ENCODE measurements at places on chromosomes 2 and 18.

DNA sequence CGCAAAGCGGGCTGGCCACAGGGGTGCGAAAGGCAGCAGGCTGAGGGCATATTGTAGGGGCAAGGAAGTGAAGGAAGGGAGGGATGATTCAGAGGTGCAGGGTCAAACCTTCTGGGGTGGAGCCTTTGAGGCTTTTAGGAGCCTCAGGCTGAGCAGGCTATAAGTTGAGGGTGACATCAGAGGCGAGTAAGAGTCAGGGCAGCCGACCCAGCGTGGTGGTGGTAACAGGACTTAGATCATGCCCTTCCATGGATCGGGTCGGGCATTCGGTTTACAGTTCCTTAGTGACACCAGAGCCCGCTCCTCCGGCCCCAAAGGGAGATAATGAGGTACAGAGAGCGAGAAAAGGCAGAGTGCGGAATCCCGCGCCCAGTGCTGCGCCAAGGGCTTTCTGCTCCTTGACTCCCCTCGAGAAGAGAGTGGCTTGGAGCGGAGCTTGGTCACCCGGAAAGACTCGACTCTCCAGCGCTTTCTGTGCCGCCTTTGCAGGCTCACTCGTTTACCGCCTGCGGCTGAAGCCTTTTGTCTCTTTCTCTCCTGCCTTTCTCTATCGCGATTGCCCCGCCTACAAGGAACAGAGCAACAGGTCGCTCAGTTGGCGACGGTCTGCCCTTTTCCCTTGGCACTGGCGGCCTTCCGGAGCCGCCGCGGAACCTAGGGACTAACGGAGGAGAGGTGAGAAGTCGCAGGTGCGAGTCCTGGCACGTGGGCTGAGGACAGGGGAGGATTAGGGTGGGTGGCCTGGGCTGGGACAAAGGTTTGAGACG lies 720 bp downstream of the LBX2 start:
- no peak for DNase-seq

DNA sequence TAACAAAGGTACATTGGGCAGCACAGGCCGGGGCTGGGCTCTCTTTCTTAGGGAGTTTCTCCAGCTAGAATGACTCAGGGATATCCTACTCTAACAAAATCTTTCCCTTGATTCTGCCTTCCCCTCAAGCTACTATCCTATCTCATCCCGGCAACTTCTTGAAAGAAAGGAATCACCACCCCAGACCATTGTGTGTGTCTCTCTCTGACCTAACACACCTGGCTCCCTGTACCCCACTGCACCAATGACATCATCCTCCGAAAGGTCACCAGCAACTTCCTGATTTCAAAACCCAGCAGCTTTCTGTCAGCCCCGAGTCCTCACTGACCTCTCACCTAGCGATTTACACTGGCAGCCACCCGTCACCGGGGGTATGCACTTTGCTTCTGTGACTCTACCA lies 72.1 kb upstream of the MAP4K4 start:
- DNase-seq: no peak

- no peak for DNase-seq
Observed at GRCh38 chr2:233702238-233702637, 9.5 kb downstream of the UGT1A6 start.

DNA sequence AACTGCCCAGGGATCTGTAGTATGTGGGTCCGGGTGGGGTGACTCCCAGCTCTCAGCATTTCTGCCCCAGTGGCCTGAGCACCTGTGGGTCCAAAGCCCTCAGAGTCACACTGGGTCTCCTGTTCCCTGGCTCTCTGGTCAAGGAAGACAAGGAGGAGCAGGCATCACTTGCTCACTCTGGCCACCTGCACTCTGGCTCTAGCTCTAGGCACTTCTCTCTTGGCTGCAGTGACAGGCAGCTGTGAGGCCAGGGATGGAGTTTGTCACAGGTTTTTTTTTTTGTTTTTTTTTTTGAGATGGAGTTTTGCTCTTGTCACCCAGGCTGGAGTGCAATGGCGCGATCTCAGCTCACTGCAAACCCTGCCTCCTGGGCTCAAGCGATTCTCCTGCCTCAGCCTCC lies 84.6 kb downstream of the HS1BP3 start:
- DNase-seq: no peak

DNA sequence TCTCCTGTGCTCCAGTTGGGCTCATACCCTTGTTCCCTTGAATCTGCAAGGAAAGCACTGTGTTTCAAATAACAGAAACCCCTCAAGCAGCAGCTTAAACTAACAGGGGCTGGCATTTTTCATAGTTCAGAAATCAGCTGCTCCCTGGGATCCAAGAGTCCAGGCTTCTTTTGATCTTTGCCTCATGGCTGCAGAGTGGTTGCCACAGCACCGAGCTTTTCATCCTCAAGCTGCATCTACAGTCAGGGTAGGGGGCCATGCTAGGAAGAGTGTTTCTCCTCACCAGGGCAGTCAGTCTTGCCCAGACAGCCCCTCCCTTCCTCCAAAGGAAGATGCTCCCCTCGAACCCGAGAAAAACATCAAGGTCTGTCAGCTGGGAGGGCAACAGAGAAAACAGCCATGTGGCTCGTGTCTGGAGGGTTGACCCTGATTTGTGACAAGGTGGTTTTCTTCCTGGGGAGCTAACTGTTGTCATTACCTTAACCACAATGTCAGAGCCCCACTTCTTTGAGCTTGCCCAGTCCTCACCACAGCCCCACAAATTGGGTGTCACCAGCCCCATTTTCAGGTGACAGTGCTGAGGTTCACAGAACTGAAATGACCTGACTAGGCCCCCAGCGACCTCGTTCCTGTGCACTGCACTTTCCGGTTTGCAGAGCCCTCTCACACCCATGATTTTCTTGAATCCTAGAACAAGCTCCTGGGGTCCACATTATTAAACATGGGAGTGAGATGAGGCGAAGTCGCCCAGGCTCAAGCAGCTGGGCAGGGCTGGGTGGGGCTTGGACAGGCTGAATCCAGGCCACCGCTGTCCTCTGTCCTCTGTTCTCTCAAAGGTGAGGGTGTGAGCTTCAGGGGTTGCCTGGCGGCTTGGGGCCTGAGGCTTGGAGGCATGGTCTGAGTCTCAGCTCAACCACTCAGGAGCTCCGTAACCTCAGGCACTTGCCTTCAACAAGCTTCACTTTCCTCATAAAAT lies 21.9 kb downstream of the ATOH8 start:
- DNase-seq: no peak

DNA sequence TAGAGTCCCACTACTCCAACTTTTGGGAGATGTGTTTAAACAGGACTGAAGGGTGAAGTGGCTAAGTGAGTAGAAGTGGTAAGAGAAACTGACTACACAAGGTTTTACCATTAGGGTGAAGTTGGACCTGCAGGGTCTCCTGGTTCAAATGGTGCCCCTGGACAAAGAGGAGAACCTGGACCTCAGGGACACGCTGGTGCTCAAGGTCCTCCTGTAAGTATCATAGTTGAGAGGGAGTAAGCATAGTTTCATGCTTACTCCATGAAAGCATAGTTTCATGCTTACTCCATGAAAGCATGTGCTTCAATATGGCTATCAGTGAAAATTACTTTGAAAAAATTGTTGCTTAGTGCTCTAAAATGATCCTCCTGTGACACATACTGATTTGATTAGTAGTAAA lies 19.1 kb downstream of the COL3A1 start:
- DNase-seq: peak; percentile 60

- no peak for DNase-seq
Observed at GRCh38 chr2:233477548-233478433, 88.8 kb downstream of the USP40 start.

DNA sequence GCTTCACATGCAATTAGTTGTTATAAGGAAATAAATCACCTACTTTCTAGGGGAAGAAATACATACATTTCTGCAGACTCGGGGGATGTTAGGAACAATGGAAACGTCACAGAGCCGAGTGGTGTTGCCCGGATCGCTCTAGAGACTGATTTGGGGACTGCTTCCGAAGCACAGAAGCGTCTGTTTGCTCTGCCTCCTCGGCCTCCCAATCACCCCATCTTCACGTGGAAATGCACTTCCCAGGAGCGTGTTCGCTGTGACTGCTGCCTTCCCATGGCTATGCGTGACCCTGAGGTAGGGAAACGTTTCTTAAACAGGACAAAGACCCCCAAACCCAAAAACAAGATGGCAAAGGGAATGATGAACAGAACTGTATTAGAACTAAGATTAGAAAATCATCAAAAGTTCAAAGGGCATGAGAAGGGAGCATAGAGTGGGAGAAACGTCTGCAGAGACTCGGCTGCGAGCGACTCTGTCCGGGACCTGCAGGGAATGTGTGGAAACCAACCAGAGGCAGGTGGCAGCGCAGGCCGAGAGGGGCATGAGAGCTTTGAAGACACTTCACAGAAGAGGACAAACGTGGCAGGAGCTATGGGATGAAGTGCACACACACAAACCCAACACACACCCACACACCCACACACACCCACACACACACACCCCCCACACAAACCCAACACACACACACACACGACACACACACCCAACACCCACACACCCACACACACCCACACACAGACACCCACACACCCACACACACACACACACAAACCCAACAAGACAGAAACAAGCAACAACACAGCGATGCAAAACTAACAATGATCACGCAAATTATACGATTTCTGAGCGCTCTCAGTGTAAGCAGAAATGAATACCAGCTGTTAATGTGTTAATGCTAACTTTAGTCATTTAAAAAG lies 41.3 kb downstream of the RTP5 start:
- DNase-seq: no peak

DNA sequence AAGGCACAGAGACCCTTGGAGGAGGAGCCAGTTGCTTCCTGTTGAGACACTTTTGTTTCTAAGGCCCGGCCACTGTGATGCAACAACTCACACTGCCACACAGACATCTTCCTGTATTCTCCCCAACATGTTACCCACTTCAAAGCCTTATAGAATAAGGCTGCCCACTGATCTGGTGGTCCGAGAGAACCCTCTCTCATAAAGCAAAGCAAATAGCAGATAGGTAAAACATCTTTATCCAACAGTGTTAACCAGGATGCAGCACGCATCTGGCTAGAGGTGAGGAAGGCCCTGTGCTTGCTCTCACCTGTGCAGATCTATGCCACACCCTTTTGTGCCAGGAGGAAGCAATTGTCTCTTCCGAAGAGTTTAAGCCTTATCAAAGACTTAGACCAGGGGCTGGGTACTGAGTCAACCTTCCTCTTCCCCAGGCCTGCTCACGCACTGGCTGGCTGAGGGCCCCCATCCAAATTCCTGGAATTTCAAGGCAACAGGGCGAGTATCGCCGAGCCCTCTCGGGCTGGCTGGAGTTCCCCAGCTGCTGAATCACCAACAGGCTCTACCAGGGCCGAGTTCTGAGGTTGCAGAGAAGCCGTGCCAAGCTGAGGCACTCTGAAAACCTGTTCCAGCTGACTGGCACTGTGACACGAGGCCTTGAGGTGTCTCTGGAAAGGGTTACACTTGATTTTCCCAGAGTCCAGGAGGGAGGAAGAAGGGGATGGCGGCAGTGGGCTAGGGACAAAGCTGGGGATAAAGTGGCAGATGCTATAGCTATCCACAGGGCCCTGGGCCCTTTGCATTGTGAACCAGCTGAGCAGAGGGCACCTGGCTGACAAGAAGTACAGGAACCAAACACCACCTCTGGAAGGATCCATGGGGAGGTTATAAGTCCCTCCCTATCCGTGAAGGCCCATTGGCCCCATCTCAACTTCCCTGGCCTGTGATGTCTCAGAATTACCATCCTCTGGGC lies 29.3 kb downstream of the TGFA start:
- DNase-seq: peak; percentile 32

GRCh38 chr2:145410086-145410485 lies 890.2 kb upstream of the ZEB2 start:
- no peak for DNase-seq

DNA sequence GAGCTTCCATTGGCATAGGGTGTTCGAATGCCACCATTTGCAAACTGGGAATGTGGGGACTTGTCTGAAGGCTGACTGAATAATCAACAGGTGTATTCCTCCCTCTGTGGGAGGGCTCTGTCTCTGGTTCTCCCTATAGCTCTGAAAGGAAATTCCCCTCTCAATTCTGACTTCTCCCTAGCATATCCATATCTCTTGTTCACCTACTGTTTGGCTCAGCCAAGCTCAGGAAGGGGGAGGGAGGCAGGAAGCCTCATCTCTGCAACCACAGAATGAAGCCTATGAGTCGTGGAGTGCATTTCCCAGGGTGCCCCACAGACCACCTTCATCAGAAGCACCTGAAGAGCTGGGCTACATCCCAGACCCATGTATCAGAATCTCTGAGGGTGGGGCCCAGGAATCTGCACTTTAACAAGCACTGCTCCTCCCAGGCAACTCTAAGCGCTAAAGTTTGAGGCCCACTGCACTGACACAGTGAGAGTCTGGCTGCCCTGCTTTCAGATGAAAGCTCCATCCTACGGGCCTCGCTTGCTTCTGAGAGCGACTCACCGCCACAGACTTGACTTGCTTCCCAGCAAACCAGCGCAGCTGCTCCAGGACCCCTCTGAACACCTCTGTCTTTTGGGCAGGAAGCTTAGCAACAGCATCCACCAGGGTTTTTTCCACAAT lies 32.0 kb downstream of the XDH start:
- DNase-seq: peak; percentile 27

- DNase-seq: no peak
Observed at GRCh38 chr2:207791579-207792243, 22.0 kb upstream of the FZD5 start.

DNA sequence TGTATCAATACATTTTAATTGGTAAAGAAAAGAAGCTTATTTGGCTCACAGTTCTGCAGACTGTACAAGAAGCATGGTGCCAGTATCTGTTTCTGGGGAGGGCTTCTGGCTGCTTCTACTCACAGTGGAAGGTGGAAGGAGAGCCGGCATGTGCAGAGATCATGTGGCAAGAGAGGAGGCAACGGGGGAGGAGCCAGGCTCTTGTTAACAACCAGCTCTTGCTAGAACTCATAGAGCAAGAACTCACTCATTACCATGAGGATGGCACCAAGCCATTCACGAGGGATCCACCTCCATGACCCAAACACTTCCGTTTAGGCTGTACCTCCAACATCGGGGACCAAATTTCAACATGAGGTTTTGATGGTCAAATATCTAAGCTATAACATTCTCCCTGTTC lies 7.5 kb downstream of the PARD6G start:
- DNase-seq: no peak
